Esophagus muscularis mucosa (tissue), 4 donors: ENCODE measurements at places on chromosomes 3 and 15. TPM values are rescaled to one million over a fixed set of nuclear protein-coding genes. Genes with fewer than 3 reads are reported as not detected.

Gene DPPA2
- total RNA-seq, result not detected

Gene STIMATE
- total RNA-seq, result 13.2 TPM

Gene WNT5A
- 45.9 TPM for total RNA-seq

Gene B3GALNT1
- total RNA-seq, result 3.7 TPM

Gene ZPLD1
- not detected for total RNA-seq

Gene SCG3
- 0.45 TPM for total RNA-seq

Gene FAM81A
- 1.2 TPM for total RNA-seq

Gene CELF6
- 4.6 TPM for total RNA-seq

Gene THAP10
- 1.3 TPM for total RNA-seq

Gene SMC4
- total RNA-seq, result 19.2 TPM

Gene PXYLP1
- 4.5 TPM for total RNA-seq

GRCh38 chr15:35437157-35437556 is 108.8 kb downstream of the DPH6 start:
- no peak for DNase-seq

DNA sequence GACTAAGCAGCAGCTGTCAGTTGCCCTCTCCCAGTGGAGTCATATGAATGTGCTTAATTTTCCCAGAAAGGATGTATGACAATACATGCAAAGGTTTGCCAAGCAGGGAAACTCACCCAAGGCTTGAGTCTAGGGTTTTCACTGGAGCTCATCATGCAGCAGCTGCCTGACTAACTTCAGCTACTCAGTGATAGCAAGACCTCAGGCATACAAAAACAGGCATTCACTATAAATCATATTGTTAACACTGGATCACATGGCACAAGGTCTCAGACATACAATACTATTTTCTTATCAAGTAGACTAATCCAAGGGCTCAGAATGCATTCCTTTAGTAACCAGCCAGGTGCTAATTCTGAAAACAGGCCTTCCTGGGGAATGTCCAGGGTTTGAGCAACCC is 85.0 kb upstream of the STAC start:
- no peak for DNase-seq

DNA sequence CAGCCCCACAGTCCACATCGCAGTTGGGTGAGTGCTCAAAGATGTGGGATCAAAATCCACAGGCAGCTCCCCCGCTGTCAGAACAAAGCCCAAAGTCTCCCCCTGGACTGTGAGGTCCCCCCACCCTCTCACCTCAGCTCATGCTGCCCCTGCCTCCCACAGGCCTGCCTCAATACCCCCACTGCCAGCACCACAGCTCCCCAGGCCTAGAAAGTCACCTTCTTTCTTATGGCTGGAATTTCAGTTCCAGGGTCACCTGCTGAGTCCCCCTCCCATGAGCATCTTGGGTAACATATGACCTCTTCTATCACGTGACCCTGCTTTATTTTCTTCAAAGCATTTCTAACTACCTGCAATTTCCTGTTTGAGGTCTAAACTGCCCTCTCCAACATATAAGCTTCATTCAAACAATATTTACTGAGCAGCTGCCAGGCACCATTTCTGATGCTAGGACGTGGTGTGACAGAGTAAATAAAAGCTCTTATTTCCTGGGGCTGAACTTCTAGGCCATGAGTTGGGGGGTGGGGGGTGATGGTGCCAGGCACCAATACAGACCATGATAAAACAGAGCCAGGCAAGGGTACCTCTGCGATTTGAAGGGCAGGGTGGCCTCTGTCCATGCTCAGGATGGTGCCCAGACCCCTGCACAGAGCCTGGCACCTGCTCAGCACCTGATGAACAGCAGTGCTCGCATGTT is 2.4 kb upstream of the TMEM89 start:
- no peak for DNase-seq

GRCh38 chr3:178845420-178846118 is 226.0 kb downstream of the ZMAT3 start:
- no peak for DNase-seq

DNA sequence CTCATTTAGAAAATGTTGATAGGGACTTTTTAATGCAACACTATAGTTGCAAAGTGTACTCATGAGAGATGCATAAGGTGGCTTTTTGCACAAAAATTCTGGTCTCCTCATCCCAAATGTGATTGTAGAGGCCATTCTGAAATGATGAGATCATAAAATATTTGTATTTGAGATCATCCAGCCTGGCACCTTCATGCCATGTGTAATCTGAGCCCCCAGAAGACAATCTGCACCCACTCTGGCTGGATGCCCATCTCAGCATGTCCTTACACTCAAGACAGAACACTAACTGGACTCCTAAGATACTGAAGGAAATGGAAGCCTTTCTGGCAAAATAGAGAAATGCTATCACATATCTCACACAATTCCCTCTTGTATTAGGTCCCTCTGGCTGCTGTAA is 49.2 kb downstream of the SLC7A14 start:
- no peak for DNase-seq

DNA sequence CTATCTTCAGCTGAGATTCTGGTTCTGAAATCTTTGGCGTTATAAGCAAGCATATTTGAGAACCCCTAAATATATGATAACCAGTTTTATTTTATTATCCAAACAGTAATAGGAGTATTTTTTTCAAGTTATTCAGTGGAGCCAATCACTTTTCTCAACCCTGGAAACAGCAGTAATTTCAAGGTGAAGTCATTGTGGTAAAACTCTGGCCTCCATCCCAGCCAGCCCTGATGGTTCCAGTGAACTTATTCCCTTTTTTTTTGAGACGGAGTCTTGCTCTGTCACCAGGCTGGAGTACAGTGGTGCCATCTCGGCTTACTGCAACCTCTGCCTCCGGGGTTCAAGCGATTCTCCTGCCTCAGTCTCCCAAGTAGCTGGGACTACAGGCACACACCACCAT is 545.4 kb upstream of the IL12A start:
- DNase-seq, result no peak

- DNase-seq, result no peak
These were observed 89.9 kb upstream of the FLNB start for GRCh38 chr3:57918123-57918837.

- DNase-seq, result no peak
These were observed 11.0 kb downstream of the GABRA5 start for GRCh38 chr15:26877831-26878230.

GRCh38 chr3:80215191-80215590 is 447.4 kb upstream of the ROBO1 start:
- no peak for DNase-seq

GRCh38 chr3:71859123-71859519 is 74.2 kb upstream of the PROK2 start:
- no peak for DNase-seq

DNA sequence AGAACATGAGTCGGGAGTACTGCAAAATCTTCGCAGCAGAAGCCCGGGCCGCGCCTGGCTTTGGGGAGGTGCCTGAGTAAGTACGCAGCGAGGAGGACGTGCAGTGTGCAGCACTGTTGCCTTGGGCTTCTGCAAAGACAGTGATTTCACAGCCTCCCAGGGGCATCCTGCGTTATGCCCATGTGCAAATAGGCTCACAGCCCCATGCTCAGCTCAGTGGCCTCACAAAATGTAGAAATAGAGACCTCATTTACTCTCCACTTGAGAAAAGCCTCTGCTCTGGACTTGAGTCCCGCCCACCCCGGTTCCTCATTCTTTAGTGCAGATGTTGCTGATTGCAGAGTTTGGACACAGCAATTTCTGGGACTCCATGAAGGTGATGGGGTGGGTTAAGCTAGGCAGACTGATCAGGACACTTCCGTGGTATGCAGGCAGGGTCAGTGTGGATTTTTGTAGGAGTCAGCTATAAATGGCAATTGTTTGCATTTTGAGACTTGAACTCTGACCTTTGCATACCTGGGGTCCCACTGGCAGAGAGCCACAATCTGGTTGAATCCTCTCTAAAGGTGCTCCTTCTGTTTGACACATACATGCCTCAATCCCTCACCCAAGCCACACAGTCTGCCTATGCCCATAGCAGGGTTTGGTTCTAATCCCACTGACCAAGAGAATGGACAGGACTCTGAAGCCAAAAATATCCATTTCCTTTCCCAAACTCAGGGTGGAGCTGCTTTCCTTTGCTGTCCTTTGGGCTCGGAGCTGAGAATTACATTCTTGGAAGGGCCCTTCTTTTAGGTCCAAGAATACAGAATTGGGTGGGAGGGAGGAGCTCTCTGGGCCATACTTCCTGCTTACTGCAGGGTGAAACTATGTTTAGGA is 20.7 kb upstream of the SLC28A1 start:
- DNase-seq, result no peak

DNA sequence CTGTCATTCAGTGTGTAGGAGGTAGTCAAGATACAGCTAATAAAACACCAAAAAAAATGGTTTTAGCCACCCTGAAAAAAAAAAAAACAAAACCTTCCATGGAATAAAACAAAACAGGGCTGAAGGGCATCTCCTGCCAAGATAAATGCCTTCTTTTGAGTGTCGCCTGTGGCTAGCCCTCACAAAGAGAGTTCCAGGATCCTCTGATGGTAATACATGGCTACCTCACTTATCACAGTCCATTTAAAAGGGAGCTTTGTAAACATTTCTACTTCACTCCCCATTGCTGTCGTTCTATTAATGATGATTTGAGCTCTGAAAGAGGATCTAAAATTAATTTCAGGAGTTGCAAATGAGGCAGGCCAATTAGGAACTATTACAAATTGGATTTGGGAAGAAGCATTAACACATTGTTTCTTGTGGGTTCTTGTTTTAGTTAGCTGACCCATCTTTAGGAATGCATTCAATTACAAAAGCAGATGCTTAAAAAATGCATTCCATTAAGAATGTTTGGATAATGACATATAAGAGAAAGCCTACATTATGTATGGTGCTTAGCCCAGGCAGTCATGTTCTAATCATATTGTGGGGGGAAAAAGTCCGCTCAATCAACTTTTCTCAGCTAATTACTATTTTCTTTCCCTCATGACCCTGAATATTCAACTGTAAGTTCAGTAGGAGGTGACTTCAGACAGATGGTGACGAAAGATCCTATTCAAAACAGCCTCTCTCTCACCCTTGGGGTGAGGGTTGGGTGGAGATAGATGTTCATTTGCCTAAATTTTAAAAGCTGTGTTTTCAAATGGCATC is 255.1 kb upstream of the WNT5A start:
- peak; percentile 47 for DNase-seq

- no peak for DNase-seq
These were observed 33.7 kb downstream of the FLNB start for GRCh38 chr3:58041826-58042324.

DNA sequence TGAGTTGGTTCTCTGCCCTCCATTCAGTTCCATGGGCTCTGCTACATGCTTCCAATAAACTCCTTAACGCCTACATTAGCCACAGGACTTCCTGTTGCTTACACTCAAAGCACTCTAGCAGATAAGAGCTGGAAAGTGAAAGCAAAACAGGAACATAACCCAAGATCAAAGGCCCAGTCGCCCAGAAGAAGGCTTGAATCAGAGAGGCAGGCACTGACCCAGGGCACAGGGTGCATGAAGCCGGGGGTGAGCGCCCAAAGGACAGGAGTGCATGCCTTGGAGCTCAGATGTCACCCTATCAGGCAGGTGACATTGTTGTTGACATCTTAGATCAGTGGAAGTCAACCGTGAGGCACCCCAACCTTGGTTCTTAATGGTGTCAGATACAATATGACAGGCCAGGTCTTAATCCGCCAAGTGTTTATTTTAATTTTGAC is 235.1 kb downstream of the UACA start:
- DNase-seq, result no peak

DNA sequence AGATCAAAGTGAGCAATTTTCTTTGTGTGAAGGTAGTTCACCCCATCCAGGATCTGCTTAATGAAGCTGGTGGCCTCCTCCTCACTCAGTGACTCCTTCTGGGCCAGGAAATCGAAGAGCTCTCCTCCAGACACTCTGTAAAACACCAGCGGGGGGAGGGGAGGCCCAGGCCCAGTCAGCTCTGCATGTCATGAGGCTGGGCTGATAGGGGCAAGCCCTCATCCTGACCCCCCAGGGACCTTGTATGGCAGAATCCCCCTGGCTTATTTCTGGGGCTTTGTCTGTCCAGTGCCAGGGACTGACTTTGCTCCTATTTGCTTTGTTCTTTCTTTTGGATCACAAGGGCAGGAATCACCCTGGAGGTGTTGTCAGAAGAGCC is 74.9 kb downstream of the DAPK2 start:
- DNase-seq, result no peak

GRCh38 chr3:8524249-8524648 is 22.6 kb downstream of the LMCD1 start:
- no peak for DNase-seq

DNA sequence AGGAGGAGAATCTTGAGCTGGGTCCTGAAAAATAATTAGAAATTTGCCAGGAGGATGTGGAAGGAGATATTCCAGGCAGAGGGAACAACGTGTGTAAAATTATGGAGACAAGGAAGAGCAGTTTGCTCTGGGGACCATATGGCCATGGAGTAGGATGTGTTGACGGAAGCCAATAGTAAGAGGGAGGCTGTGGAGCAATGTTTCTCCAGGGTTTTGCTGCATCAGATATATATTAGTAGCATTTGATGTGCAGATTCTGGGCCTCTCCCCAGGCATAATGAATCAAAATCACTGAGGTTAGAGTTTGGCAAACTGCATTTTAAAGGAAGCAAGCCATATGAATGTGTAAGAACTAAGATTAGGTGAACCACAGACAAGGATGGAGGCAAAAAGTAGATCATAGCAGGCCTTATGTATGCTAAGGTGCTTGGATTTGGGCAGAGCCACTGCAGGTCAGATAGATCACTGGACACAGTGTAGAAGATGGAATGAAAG is 192.9 kb upstream of the IL12A start:
- no peak for DNase-seq

- DNase-seq, result no peak
These were observed 1273.6 kb upstream of the GBE1 start for GRCh38 chr3:83034806-83035703.

DNA sequence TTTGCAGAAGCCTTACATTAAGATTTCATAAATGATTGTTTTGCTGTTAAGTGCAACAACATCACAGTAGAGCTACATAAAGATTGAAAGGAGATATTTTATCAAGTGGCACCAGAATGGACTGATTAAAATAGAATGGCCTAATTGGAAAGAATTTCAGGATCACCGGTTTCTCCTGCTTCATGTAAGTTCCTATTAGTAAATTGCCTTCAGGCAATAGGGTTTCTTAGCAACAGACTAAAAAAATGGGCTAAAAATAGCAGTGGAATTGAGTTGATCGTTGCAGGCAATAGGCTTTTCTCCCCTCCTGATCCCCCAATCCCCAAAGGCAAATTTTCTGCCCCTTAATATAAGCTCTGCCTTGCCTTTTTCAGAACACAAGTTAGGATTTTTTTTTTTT is 917 bp downstream of the LNP1 start:
- DNase-seq, result no peak

GRCh38 chr3:21991061-21991460 is 240.1 kb upstream of the ZNF385D start:
- no peak for DNase-seq

GRCh38 chr15:93707751-93708150 is 523.6 kb upstream of the MCTP2 start:
- no peak for DNase-seq

DNA sequence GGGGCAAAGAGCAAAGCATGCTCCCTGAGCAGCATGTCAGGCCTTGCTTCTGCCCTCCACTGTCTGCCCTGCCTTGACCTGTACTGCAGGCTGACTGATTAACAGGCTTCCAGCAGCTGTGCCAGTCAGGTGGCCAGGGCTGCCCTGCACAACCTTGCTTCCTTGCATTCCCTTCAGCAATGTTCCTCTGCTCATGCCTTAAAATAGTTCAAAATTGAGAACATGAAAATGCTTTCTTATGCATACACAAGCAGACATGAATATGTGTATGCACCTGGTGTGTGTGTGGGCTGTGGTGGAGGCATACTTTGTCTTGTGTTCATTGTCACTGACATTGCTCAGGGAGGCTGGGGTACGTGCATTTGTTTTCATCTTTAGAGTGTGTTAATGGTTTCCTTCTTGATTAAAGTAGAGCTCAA is 1.2 kb upstream of the SLC22A13 start:
- peak; percentile 45 for DNase-seq

- no peak for DNase-seq
These were observed 9.4 kb downstream of the TMEM41A start for GRCh38 chr3:185489462-185489861.
